T-helper 1 cell (primary cell): ENCODE measurements at places on chromosomes 5 and 9.

DNA sequence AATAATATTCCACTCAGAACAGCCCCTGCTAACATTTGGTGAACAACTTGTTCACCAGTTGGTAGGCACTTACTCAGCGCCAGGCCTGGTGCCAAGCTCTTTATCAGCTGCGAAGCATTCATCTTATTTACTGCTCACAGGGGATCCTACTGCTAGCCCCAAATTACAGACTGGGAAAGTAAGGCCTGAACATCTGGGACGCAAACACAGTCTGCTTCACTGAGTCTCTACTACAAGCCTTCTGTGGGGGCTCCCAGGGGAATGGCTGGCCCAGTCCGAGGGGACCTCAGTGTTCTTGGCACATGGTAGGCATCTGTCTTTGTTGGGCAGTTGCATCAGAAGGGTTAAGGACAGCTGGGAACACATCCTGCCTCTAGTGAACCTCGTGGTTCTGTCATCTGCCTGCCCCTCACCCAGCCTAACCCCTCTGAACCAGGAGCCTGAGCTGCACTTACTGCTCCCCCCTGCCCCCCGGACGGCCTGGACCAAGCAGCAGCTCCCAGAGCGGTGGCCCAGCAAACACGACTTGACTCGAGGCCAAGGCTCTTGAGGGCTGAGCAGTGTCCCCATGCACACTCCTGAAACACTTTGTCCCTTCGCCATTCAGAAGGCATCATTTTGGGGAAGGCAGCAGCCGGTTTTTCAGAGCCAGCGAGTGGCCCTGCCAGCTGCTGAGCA, at the start of gene PHYHD1:
Gene PHYHD1 (plus strand): TSS at position 602 of the 678 bp plus-strand sequence. CDS start 1,342 bp downstream, outside the sequence.
- no peak for DNase-seq

GRCh38 chr5:758698-759053, 25.9 kb downstream of the ZDHHC11B start:
- DNase-seq, result no peak

DNA sequence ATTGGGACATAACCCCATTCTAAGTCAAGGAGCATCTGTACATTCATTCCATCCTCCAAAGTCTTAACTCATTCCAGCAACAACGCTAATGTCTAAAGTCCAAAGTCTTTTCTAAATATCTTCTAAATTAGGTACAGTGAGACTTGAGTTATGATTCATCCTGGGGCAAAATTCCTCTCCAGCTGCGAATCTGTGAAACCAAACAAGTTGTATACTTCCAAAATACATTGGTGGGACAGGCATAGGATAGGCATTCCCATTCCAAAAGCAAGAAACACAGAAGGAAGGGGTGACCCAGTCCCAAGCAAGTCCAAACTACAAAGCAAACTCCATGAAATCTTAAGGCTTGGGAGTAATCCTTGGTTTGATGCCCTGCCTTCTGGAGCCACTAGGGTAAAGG, 97.6 kb upstream of the FANCC start:
- no peak for DNase-seq

DNA sequence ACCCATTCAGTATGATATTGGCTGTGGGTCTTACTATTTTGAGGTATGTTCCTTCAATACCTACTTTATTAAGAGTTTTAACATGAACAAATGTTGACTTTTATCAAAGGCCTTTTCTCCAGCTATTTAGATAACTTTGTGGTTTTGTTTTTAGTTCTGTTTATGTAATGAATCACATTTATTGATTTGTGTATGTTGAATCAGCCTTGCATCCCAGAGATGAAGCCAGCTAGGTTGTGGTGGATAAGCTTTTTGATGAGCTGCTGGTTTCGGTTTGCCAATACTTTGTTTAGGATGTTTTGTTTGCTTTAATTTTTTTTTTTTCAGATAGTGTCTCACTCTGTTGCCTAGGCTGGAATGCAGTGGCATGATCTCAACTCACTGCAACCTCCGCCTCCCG, 609.0 kb upstream of the COX7C start:
- DNase-seq, result no peak

DNA sequence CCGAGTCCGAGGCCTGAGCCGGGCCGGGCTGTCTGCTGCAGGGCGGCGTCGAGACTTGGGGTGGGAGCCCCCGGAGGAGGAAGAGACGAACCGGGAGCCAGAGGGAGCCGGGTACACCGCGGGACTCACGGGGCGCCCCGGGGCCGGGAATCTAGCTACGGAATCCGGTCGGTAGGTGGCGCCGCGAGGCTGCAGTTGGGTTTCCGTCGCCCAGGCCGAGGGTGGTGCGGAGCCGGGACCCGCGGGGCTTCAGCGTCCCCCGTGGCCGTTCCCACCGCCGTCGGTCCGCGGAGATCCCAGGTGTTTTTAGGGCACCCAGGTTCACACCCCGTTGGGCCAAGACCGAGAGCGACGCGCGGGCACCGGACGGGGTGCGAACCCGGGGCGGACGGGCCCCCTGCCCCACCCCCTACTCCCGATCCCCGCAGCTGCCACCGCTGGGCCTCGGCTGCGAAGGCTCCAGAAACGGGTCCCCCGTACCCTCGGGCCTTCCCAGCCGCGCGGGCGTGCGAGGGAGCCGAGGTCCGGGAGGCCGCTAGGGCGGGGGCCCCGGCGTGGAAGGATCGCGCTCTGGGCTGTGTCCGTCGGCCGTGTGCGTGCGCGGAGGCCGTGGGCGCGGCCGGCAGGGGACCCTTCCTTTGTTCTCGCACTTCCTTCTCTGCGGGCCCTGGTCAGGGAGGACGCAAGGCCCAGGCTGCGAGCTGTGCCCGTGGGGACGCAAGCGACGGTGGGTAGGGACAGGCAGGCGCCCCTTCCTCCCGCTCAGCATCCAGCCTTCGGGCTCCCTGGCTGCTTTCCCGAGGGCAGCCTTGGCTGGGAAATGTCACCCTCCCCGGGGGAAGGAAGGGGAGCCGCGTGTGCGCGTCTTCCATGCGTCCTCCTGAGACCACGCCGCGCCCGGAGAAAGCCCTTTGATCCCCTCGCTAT, 146.6 kb downstream of the GAPVD1 start:
- peak; percentile 33 for DNase-seq
